CD8-positive, alpha-beta memory T cell (primary cell): ENCODE measurements at places on chromosomes 12 and 14.
A peak's percentile ranks its signal among the peaks of the same experiment; 100 is the strongest.

DNA sequence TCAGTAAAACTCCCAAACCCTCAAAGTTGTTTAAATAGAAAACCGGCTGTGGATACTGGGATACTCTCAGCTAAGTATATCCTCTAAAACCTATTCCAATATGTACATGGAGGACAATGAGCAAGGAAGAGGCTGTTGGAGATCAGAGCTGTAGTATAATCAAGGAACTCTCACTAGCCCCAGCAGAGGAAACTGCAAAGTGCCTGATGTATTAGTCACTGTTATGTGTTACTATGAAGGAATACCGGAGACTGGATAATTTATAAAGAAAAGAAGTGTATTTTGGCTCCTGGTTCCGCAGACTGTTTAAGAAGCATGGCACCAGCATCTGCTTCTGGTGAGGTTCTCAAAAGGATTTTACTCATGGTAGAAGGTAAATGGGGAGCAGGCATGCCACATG, 65.6 kb upstream of the RPL10L start:
- no peak overlapping the region for H3K27ac ChIP-seq
- no peaks in the 10 kb centered on the region for H3K36me3 ChIP-seq
- H3K4me1 ChIP-seq = no peaks in the 10 kb centered on the region

DNA sequence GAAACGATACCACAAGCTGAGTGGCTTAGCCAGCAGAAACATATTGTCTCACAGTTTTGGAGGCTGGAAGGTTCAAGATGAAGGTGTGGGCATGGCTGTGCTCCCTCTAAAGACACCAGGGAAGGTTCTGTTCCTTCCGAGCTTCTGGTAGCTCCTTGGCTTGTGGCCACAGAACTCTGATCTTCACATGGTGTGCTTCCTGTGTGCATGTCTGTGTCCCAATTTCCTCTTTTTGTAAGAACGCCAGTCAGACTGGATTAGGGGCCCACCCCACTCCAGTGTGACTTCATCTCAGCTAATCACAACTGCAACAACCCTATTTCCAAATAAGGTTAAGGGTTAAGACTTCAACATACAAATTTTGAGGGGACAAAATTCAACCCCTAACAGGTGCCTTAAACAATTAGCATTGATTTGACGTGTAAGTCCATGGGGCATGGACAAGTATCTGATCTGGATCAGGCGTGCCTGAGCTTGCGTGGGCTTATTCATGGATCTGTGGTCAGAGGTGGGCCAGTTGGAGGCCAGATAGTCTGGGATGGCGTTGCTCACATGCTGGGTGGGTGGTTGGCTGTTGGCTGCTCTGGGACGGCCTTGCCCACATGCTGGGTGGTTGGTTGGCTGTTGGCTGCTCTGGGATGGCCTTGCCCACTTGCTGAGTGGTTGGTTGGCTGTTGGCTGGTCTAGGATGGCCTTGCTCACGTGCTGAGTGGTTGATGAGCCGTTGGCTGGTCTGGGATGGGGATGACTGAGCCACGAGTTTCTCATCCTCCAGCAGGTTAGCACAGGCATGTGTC, 88.5 kb downstream of the LGMN start:
- H3K36me3 ChIP-seq = peaks cover 45% of the 10 kb centered on the region
- no peak overlapping the region for H3K4me3 ChIP-seq
- H3K27ac ChIP-seq = peak overlapping the region; percentile 14
- peaks cover 90% of the 10 kb centered on the region for H3K4me1 ChIP-seq
- no peak for DNase-seq
- no peaks in the 10 kb centered on the region for H3K27me3 ChIP-seq

GRCh38 chr14:24895622-24896021, 154.3 kb downstream of the STXBP6 start:
- DNase-seq = no peak
- H3K4me3 ChIP-seq = no peak overlapping the region
- H3K4me1 ChIP-seq = no peaks in the 10 kb centered on the region
- no peak overlapping the region for H3K27ac ChIP-seq

GRCh38 chr14:79483477-79484388, 727.6 kb downstream of the DIO2 start:
- no peak overlapping the region for H3K27ac ChIP-seq
- H3K4me3 ChIP-seq = no peak overlapping the region
- no peak for DNase-seq
- no peaks in the 10 kb centered on the region for H3K4me1 ChIP-seq
- no peaks in the 10 kb centered on the region for H3K27me3 ChIP-seq
- no peaks in the 10 kb centered on the region for H3K36me3 ChIP-seq

- no peaks in the 10 kb centered on the region for H3K36me3 ChIP-seq
- DNase-seq = no peak
- H3K27me3 ChIP-seq = peaks cover 4% of the 10 kb centered on the region
- H3K4me3 ChIP-seq = peak overlapping the region; percentile 78
Measured at GRCh38 chr12:56487448-56488040, 417 bp downstream of the GLS2 start.

GRCh38 chr12:105451211-105451610, 120.7 kb downstream of the C12orf75 start:
- H3K27me3 ChIP-seq = no peaks in the 10 kb centered on the region
- no peak for DNase-seq
- no peaks in the 10 kb centered on the region for H3K4me1 ChIP-seq
- H3K27ac ChIP-seq = no peak overlapping the region
- H3K36me3 ChIP-seq = no peaks in the 10 kb centered on the region
